Thymus (tissue), 14 donors: ENCODE measurements at places on chromosomes 11 and 22.

GRCh38 chr11:16434036-16434435 is 77.7 kb upstream of the SOX6 start:
- no peaks in the 10 kb centered on the region for H3K27me3 ChIP-seq
- H3K4me3 ChIP-seq, result no peak overlapping the region
- DNase-seq, result no peak
- H3K4me1 ChIP-seq, result no peaks in the 10 kb centered on the region
- no peaks in the 10 kb centered on the region for H3K36me3 ChIP-seq

DNA sequence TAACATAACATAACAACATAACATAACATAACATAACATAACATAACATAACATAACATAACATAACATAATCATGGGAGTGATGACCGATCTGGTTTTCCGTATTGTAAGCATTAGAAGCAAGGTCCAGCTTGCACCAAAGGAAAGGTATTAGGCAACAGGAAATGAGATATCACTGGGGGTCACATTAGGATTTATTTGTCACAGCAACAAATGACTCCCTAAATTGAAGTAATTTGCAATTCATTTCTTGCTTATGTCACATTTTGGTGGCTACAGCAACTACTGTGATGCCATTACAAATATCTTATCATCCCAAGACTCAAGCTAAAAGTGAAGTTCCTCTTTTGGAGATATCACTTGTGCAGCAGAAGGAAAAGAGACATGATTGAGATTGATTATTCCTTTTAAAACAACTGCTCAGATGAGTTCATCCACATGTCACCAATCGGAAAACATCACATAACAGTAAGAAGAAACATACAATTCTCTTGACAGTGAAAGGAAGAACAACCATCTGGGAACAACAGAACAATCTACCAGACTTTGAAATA is 1331.1 kb upstream of the RAG2 start:
- DNase-seq, result no peak
- no peaks in the 10 kb centered on the region for H3K27me3 ChIP-seq
- H3K27ac ChIP-seq, result no peak overlapping the region

DNA sequence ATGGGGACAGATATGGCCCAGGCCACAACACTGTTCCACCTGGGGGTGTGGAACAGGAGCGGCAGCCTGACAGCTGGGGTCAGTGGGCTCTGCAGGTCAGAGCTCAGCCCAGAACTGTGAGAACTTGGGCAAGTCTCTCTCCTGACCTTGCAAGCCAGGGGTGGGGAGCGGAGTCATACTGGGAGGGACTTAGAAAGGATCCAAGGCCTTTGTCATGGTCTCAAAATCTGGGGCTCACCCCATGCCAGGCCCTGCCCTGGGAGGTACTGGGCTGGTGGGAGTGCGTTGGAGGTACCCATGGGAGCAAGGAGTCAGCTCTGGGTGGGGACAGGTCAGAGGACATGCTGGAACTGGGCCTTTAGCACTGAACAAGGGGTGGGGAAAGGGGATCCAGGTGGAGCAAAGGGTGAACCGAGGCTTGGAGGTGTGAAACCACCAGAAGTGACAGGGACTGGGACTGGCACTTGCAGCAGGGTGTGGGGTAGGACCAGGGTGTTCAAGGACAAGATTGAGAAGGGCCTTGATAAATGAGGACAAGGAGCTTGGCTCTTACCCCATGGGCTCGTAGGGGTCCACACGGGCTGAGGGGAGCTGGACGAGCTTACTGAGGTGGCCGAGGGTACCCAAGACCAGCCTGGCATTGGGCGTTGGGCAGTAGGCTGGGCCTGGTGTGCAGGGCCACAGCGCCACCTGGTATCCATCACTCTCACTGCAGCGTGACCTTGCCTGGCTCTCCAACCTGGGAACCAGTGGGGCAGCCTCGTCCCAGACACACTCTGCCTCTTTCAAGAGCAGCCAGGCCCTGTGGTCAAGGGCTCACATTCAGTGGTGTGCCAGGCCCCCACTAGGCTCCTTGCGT is 7.4 kb upstream of the PMM1 start:
- H3K27me3 ChIP-seq, result no peaks in the 10 kb centered on the region
- no peaks in the 10 kb centered on the region for H3K4me1 ChIP-seq
- H3K4me3 ChIP-seq, result no peak overlapping the region
- H3K36me3 ChIP-seq, result peaks cover 13% of the 10 kb centered on the region
- no peak for DNase-seq

- no peak overlapping the region for H3K27ac ChIP-seq
- H3K27me3 ChIP-seq, result peaks cover 2% of the 10 kb centered on the region
- H3K4me1 ChIP-seq, result peaks cover 54% of the 10 kb centered on the region
- H3K36me3 ChIP-seq, result no peaks in the 10 kb centered on the region
- no peak overlapping the region for H3K4me3 ChIP-seq
- DNase-seq, result no peak
These were observed 10.0 kb downstream of the IGSF9B start for GRCh38 chr11:133946541-133947318.

GRCh38 chr11:67291481-67292381 is 2.6 kb downstream of the ANKRD13D start:
- no peak overlapping the region for H3K27ac ChIP-seq
- H3K27me3 ChIP-seq, result no peaks in the 10 kb centered on the region

GRCh38 chr11:14304601-14305000 is 54.4 kb downstream of the RRAS2 start:
- H3K27ac ChIP-seq, result no peak overlapping the region
- no peak for DNase-seq
- H3K4me3 ChIP-seq, result no peak overlapping the region

DNA sequence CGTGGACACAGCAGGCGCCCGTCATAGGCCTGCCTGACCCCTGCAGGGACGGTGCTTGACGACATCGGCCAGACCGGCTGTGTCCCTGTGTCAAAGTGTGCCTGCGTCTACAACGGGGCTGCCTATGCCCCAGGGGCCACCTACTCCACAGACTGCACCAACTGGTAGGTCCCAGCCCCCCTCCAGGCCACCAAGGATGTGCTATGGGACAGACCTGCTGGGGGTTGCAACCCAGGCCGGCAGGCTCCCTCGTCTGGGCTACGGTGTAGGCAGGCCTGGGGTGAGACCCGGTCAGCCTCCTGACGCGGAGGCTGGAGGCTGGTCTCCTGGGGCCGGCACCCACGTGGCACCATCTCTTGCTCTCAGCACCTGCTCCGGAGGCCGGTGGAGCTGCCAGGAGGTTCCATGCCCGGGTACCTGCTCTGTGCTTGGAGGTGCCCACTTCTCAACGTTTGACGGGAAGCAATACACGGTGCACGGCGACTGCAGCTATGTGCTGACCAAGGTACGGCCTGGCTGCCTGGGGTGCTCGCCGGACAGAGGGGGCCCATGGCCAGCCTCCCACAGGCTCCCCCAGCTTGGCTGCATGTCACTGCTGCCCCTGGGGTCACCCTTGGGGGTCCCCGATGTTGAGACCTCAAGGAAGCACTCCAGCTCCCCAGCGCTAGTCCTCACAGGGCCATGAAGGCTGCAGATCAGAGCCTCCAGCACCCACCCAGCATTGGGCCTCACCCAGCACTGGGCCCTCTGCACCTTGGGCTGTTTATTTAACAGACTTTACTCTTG is 7.7 kb downstream of the MUC5AC start:
- DNase-seq, result no peak
- H3K36me3 ChIP-seq, result no peaks in the 10 kb centered on the region
- no peaks in the 10 kb centered on the region for H3K27me3 ChIP-seq

GRCh38 chr11:36469063-36469462 is 41.0 kb downstream of the TRAF6 start:
- no peak for DNase-seq
- no peaks in the 10 kb centered on the region for H3K36me3 ChIP-seq
- H3K4me3 ChIP-seq, result no peak overlapping the region
- H3K27me3 ChIP-seq, result no peaks in the 10 kb centered on the region

DNA sequence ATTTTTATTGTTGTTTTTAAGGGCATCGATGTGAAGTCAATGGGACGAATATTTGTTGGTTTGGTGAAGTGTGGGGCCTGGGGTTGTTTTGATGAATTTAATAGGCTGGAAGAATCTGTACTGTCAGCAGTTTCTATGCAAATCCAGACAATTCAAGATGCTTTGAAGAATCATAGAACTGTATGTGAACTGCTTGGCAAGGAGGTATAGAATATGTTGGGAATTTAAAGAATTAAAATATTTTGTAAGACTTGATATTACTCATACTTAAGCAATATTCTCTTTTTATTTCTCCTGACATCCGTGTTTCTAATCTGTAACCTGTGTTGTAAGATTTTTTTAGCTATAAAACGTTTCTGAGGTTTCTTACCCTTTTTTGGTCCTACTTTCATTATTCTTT is 61.6 kb downstream of the DYNC2H1 start:
- H3K4me1 ChIP-seq, result no peaks in the 10 kb centered on the region
- no peak overlapping the region for H3K4me3 ChIP-seq
- DNase-seq, result no peak
- H3K27ac ChIP-seq, result no peak overlapping the region

DNA sequence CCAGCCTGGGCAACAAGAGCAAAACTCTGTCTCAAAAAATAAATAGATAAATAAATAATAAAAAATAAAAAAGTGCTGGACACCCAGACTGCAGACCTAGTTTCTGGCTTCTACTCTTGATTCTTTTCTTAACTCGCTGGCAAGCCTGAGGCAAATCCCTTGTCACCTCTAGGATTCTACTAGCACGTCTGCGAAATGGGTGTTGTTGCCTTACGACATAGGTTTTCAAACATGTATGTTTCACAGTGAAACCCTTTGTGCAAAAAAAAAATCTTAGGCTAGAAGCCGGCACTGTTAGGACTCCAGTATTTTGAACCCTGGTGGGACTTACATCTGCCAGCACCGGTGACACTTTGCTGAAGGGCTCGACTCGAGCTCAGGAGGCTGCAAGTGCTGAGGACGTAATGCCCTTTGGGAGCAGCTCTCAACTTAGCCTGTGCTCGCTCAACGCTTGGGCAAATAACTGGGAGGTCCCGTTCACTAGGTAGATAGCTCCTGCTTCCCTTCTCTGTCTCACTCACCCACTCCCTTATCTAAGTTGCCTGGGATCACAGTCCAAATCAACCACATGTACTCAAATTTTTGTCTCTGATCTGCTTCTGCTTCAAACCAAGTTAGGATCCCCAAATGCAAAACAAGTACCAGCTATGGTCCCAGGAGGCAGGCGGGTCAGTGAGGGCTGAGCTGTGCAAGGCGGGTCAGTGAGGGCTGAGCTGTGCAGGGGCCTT is 34.7 kb upstream of the MYH9 start:
- H3K4me1 ChIP-seq, result peaks cover 42% of the 10 kb centered on the region
- no peak overlapping the region for H3K27ac ChIP-seq
- H3K36me3 ChIP-seq, result no peaks in the 10 kb centered on the region
- no peaks in the 10 kb centered on the region for H3K27me3 ChIP-seq
- no peak for DNase-seq

- H3K27ac ChIP-seq, result no peak overlapping the region
- no peak overlapping the region for H3K4me3 ChIP-seq
- no peak for DNase-seq
- H3K4me1 ChIP-seq, result peaks cover 6% of the 10 kb centered on the region
- H3K27me3 ChIP-seq, result no peaks in the 10 kb centered on the region
These were observed 6.9 kb downstream of the RDX start for GRCh38 chr11:110289472-110289871.

DNA sequence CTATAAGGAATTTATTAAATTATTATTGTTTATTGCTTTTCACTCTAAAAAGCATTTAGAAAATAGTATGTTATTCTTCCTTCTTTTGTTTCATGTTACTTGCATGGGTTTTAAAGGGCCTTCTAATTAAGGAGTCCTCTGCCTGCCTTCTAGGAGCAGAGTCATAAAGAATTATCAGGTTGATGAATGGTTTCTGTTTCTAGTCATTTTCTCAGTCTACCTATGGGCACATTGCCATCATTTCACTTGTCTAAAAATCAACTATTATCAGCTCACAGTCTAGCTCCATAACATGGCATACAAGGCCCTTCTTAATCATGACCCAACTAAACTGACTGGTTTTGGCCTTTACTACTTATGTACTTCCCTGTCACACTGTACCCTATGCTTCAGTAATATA is 16.2 kb downstream of the DYNC2H1 start:
- no peaks in the 10 kb centered on the region for H3K27me3 ChIP-seq
- H3K4me1 ChIP-seq, result no peaks in the 10 kb centered on the region
- no peak overlapping the region for H3K27ac ChIP-seq
- DNase-seq, result no peak

- no peak overlapping the region for H3K4me3 ChIP-seq
- no peaks in the 10 kb centered on the region for H3K4me1 ChIP-seq
- peaks cover 26% of the 10 kb centered on the region for H3K27me3 ChIP-seq
- H3K36me3 ChIP-seq, result no peaks in the 10 kb centered on the region
These were observed 44.2 kb downstream of the SYTL2 start for GRCh38 chr11:85766721-85767161.

DNA sequence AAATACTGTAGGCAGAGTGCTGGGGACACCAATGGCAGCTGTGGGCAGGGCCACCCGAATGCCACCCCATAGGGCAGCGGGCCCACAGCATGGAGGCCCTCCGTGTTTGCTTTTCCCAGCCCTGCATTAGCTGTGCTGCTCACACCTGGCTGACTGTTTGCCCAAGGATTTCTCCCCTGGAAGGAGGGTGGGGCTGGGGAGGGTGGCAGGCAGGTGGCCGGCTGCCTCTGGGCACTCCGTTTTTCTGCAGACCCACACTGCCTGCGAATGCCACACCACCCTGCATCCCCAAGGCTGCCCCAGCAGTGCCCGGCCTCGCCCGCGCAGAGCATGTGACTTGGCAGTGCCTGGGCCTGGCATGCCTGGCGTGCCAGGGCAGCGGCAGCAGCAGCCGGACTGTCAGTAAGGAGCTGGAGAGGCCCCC is 19.6 kb downstream of the DAGLA start:
- no peaks in the 10 kb centered on the region for H3K27me3 ChIP-seq
- DNase-seq, result no peak
- no peak overlapping the region for H3K4me3 ChIP-seq

DNA sequence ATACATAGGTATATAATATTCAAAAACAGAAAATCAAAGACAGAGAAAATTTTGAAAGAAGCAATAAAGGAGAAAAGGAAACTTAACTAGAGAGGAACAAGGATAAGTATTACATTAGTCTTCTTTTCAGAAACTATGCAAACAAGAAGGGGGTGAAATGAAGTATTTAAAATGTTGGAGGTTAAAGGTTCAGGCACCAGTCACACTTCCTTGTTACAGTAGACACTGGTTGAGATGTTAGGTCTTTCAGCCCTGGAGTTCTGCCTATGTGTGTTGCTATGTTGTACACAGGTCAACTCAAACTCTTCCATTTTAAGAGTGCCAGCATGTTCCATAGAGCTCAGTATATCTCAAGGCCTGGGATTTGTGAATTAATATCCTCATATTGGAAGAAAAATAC is 6.0 kb upstream of the MS4A4A start:
- H3K27ac ChIP-seq, result no peak overlapping the region
- no peak overlapping the region for H3K4me3 ChIP-seq
- no peaks in the 10 kb centered on the region for H3K36me3 ChIP-seq
- no peak for DNase-seq
- H3K27me3 ChIP-seq, result no peaks in the 10 kb centered on the region

- no peaks in the 10 kb centered on the region for H3K36me3 ChIP-seq
- peaks cover 14% of the 10 kb centered on the region for H3K27me3 ChIP-seq
- DNase-seq, result no peak
- peaks cover 7% of the 10 kb centered on the region for H3K4me1 ChIP-seq
These were observed 26.9 kb downstream of the RTN4RL2 start for GRCh38 chr11:57487021-57487778.

- H3K4me3 ChIP-seq, result no peak overlapping the region
- no peak for DNase-seq
- no peaks in the 10 kb centered on the region for H3K36me3 ChIP-seq
- H3K27me3 ChIP-seq, result no peaks in the 10 kb centered on the region
- no peaks in the 10 kb centered on the region for H3K4me1 ChIP-seq
These were observed 340.8 kb upstream of the MTNR1B start for GRCh38 chr11:92628401-92629292.

GRCh38 chr11:17186932-17187692 is 20.7 kb downstream of the PIK3C2A start:
- DNase-seq, result no peak
- H3K4me3 ChIP-seq, result no peak overlapping the region
- peaks cover 12% of the 10 kb centered on the region for H3K36me3 ChIP-seq
- H3K27me3 ChIP-seq, result no peaks in the 10 kb centered on the region
- H3K27ac ChIP-seq, result no peak overlapping the region
